ENCODE measurements at places on chromosomes 7 and 10. TPM values are rescaled to one million over a fixed set of nuclear protein-coding genes. Genes with fewer than 3 reads are reported as not detected.

The PROSER2 gene
- total RNA-seq, result 14.6 TPM

The COX19 gene
- total RNA-seq, result 8.6 TPM

The TAS2R41 gene
- not detected for total RNA-seq

The MYPN gene
- 0.13 TPM for total RNA-seq

DNA sequence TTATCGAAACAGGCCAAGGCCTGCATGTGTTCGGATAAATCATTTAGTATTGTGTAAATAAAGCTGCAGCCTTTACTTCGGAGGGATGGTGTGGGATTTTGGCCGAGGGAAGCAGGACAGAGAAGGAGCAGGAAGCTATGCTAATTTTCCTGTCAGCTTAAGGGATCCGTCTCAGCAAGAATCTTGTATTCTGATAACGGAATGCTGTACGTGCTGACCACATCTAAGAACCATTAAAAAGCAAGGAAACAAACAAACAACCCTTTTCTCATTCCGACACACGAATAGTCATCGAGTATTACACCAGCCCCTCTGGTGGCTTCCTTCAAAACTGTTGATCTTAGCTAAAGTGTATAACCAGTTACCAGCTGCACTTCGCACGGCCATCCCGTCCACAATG, 133.2 kb upstream of the TCF7L2 start:
- DNase-seq, result no peak

- no peak for DNase-seq
Measured at GRCh38 chr10:89813546-89813945, 112.2 kb downstream of the KIF20B start.

- DNase-seq, result no peak
Measured at GRCh38 chr10:80878330-80878729, 340.6 kb downstream of the SH2D4B start.

- DNase-seq, result no peak
Measured at GRCh38 chr10:4595719-4596319, 230.2 kb upstream of the AKR1E2 start.

DNA sequence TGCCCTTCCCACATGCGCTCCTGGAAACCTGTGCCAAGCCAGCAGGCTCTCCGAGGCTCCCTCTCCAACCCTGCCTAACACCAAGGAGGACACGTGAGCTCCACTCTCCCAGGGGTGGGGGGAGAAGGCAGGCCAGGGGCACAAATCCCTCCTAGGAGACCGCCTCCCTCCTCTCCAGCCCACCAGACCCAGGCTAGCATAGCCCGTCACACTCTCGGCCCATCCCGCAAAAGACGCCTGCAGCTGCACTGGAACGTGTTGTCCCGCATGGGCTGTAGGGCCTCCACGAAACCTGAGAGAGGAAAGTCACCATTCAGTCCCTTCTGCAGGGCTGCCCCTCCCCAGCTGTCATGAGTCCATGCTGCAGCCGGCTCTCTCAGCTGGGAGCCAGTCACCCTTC, 126.3 kb downstream of the MAD1L1 start:
- DNase-seq, result peak; percentile 66

DNA sequence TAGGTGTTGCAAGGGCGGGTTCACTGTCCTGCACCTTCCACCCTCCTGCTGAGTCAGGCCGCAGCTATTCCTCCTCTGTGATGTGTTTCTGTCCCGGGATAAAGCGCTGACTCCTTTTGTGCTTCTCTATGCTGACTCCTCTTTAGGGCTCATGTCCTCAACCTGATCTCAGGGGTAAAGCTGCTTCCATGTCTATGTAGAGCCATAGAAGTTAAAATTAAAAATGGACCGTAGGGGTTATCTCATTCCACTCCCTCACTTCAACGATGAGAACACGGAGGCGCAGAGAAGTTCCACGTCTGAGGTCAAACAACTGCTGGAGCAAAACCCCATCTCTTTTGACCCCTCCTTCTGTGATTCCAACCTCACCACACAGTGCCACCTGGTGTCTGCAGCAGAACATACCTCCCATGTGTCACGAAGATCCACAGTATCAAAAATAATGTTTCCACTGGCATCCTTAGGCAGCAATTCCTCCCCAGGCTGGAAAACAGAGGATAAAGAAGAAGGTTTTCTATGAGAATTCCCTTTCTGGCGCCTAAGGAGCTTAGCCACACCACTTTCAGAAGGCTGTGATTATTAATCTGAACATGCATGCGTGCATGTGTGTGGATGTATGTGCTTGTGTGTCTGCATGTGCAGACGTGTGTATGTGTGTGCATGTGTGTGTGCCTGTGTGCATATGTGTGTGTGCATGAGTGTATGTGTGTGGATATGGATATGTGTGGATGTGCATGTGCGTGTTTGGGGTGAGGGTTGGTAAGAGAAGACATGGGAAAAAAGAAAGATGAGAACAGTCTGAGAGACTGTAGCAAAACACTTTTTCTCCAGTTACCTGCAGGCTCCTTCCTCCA, 81.2 kb upstream of the UCN3 start:
- DNase-seq, result peak; percentile 76

DNA sequence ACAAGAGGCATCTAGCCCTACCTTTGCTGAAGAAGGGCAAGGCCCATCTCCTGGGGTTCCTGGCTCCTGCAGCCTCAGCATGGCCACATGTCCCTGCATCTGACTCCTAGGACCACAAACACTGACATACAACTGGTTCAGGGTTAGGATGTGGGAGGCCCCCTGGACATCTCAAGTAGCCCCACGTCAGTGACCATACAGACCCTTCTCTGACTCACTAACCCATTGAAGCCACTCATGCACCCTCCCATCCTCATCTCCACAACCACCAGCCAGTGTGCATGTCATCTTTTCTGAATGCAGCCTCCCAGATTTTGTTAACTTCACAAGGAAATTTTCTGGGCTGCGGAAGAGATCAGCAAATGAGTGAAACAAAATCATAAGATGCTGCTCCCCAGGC, 18.2 kb downstream of the TMEM176B start:
- DNase-seq, result no peak

GRCh38 chr10:79166741-79167140, 98.0 kb downstream of the ZMIZ1 start:
- no peak for DNase-seq
